NCI-H1092 (cell line): ENCODE measurements at places on chromosomes 6 and 20.

DNA sequence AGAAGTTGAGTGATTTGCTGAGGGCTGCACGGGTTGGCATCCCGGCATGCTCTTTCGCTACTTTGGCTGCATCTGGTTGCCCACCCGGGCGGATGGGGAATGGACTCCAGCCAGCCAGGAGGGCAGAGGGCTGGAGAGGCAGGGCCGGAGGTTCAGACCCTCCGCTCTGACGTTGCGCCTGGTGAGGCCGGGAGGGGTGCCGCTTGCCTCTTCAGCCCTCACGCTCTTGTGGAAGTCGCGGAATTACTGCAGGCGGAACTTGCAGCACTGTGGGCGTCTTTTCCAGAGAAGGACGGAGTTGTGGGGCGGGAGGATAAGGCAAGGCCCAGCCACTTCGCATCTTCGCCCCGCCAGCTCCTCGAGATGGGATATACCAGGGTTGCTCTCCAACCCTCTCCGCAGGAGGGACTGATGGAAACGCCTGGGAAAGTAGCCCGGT is 656 bp downstream of the RTEL1 start:
- no peak for DNase-seq

- no peak for DNase-seq
Observed at GRCh38 chr20:25126204-25127029, 44.5 kb upstream of the VSX1 start.

DNA sequence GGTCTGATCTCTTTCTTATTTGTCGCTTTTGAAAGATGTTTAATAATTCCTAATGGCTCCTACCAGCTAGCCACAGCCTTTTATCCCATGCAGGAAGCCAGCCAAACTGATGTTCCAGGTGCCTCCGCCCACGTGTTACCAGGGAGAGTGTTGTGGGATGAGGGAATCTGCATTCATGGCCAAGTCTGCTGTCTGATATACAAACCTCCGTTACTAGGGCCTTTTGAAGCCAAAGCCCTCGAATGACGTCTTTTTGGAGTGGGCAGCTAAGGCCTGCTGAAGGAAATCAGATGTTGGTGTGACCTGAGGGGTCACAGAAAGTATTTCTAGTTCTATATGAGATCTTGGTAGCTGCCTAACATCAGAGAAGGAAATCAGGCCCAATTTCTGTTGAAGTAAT is 21.3 kb downstream of the STK35 start:
- DNase-seq, result no peak

GRCh38 chr6:22784601-22785410 is 215.4 kb downstream of the HDGFL1 start:
- peak; percentile 3 for DNase-seq

DNA sequence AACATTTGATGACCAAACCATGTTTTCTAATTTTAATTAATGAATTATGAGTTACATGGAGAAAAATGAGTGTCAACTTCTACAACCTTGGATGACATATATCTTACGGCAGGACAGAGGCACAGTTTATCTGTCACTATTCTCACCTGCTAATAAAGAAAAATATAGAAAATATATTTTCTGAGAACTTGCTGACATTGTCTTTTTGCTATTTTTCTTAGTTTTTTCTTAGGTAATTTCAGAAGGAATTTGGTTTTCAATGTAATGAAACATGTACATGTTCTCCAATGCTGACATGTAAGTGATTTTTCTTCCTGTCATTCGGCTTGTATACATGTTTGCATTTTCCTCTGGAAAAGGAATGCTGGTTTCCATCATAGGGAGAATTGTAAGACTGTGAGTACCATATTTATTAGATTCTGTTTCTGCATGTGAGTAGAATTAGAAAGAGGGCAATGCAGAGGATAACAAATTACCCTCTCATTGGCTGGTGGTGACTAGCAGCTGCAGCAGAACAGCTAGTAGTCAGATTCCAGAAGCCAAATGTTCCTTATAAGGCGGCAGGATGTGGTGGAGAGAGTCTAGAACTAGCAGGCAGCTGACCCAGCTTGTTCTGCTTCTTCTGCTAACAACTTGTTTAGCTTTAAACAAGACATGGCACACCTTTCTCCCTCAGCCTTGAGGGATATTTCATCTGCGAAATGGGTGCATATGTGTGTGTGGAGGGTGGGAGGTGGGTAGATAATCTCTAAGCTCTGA is 132.8 kb upstream of the SPACA1 start:
- no peak for DNase-seq

DNA sequence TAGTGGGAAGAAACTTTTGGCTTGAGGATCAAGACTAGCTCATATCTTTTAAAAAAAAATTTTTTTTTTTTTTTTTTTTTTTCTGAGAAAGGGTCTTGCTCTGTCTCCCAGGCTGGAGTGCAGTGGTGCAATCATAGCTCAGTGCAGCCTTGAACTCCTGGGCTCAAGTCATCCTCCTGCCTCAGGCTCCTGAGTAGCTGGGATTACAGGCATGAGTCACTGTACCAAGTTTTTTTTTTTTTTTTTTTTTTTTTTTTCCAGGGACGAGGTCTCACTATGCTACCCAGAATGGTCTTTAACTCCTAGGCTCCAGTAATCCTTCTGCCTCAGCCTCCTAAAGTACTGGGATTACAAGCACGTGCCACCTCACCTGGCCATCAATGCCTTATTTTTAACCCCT is 27.9 kb downstream of the GCLC start:
- no peak for DNase-seq
